Lower leg skin (tissue), 4 donors: ENCODE measurements at places on chromosomes 3 and 15. TPM values are rescaled to one million over a fixed set of nuclear protein-coding genes. Genes with fewer than 3 reads are reported as not detected.

DNA sequence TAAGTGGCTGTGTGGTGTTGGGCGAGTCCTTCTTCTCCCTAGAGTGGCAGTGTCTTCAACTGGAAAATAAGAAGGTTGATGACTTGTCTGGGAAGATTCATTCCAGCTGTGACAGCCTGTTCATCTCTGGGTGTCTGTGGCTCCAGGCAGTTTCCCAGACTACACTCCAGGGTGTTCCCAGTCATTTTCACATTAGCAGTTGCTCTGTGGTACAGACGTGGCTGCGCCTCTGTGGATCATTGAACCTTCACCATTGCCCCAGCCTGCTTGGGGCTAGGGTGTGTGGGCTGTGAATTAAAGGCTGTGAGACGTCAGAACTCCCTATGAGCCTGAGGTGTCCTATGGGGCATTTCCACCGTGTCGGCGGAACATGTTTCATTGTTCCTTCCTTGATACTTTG is 239.6 kb upstream of the NR2E3 start:
- no peak for DNase-seq

LCTL gene
- not detected for total RNA-seq

- no peak for DNase-seq
These were observed 46.8 kb upstream of the SLC6A1 start for GRCh38 chr3:10945683-10946287.

- DNase-seq: peak; percentile 70
These were observed 24.9 kb upstream of the ATP2B2 start for GRCh38 chr3:10530241-10530640.

FOXL2NB gene
- total RNA-seq: not detected
